HAP-1 (cell line): ENCODE measurements at places on chromosomes 5 and 9.

GRCh38 chr9:89780959-89781358, 176.1 kb downstream of the GADD45G start:
- DNase-seq = no peak

GRCh38 chr5:14308384-14309154, 165.4 kb downstream of the TRIO start:
- no peak for DNase-seq

GRCh38 chr9:32344551-32345182, 39.8 kb upstream of the ACO1 start:
- DNase-seq = no peak

DNA sequence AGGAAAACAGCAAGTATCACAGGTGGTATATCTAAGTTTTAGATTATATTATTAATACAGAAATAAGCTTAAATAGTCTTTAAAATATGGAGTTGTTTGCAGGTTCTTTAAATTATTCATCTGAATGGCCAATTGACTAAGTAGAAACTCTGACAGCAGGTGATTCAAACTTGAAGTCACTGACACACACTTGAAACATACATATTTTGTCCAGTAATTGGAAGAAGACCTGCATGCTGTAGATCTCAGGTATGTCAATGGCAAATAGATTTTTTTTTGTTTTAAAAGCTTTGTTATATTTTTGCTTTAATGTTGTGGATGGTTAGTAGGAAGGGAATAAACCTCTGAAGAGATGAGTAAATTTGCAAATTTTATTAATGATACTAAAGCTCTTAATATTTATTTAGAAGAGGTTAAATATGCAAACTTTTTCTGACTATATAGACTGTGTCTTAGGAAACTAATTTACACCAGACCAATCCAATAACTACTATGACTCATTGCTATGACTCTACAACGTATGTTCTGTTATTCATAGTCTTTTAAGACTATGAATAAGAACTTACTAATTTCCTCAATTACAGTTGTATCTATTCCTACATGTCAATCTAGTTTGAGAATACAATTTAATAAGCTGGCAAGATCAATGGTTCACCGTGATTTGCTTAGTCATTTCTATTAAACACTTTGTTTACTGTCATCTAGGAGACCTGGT, 53.9 kb upstream of the RORB start:
- no peak for DNase-seq

DNA sequence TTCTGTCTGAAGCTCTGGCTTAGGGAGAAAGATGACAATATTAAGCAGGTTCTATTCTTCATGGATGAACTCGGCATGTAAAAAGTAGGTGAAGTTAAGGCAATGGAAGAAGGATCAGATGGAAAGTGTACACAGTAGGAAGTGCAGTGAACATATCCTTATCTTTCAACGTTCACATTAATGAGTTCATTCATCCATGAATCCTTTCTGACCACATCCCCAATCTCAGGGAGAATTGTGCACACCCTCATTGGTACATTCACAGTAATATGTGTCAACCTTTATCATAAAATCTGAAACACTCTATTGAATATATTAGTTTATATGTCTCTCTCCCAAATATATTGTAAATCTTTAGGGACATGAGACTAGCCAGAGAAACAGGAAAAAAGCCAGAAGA, 5.5 kb downstream of the GIN1 start:
- DNase-seq = no peak

DNA sequence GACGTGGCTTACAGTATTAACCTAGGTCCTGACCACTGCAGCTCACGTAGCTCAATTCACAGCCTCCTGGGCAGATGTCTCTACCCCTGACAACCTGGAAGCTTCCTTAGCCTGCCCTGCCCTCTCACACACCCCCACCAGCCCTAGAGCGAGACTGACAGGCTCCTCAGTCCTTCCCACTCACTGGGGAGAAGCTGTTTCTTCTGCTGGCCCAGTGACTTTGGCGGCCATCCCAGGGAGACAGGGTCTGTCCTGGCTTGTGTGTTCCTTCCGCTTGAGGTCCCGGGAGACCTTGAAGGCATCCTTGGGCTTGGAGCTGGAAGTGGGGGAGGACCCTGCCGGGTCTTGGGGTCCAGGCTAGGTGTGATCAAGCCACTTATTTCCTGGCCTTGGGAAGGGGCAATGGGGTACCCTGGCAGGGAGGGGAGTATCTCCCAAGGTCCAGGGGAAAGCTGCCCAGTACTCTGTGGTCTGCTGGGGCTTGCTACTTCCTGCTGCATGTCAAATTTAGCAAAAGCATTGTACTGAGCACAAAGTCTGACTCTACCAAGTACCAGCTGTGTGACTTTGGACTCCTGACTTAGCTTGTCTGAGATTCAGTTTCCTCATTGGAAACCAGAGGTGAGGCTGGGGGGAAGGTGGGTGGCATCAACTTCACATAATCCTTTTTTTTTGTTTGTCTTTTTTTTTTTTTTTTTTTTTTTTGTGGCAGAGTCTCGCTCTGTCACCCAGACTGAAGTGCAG, 1.9 kb downstream of the MIGA2 start:
- no peak for DNase-seq

- no peak for DNase-seq
Measured at GRCh38 chr9:70832492-70832891, 288.9 kb downstream of the TRPM3 start.

DNA sequence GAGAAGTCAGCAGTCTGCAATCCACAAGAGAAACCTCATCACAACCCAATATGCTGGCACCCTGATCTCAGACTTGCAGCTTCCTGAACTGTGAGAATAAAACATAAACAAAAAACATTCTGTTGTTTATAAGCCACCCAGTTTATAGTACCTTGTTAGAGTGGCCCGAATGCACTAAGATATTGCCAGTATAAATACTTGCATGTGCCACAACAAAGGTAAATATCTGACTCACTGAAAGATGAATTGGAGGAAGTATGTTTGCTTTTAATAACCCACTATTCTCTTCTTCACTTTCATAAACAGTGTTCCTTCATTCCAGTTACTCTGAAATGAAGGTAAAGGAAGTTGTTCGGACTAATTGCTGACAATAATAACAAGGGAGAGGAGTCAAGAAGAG, 1163.4 kb upstream of the CDH6 start:
- no peak for DNase-seq

- DNase-seq = no peak
Measured at GRCh38 chr9:125466411-125466810, 204.8 kb downstream of the GAPVD1 start.

DNA sequence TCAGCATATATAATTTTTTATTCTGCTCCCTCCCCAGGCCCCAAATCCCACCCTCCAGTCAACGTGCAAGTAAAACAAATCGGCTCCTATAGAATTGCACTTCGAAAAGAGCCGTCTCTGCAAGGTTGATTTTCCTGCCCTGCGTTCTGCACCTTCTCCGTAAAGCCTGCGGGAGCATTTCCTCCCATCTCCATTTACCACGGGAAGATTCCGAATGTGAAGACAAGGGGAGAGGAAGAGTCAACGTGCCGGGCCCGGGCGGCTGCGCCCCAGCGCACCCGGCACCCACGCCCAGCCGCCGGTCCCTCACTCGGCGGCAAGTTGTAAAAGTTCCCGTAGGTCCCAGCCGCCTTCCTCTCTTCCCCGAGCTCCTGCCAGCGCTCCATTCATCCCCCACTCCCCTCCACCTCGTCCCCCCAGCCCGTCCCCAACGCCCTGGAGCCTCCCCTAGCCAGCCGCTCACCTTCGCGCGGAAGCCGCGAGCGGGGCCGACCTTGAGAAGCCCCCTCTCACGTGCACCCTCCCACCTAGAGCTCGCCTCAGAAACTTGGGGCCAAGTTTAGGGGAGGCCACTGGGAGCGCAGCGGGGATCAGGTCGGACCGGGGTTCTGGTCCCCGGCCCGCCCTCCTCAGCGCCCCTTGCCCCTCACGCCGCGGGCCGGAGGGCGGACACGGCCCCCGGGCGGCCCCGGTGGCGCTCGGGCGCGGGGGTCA, 431 bp downstream of the BNC2 start:
- DNase-seq = peak; percentile 48

DNA sequence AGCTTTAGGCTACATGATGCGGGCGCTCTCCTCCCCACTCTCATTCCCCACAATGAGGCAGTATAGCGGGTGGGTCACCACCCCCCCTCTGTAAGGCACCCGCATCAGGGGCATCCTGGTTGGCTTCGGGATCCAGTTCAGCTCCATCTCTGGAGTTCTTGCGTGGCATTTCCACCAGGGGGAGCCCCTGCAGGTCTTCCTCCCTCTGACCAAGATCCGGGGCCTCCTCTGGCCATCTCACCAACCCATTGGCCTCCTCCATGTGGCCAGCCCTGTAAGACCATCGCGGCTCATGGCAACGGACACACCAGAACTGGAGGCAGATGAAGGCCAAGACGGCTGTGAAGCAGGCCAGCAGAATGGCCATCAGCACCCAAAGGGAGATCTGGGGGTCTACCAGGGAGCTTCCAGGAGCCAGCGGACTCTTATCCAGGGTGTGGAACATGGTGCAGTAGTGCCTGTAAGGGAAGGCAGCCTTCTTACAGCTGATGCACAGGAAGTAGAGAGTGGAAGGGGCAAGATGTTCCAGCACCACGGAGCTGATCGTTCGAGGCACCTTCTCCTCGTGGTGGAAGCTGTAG, 77.0 kb downstream of the CYFIP2 start:
- DNase-seq = no peak

DNA sequence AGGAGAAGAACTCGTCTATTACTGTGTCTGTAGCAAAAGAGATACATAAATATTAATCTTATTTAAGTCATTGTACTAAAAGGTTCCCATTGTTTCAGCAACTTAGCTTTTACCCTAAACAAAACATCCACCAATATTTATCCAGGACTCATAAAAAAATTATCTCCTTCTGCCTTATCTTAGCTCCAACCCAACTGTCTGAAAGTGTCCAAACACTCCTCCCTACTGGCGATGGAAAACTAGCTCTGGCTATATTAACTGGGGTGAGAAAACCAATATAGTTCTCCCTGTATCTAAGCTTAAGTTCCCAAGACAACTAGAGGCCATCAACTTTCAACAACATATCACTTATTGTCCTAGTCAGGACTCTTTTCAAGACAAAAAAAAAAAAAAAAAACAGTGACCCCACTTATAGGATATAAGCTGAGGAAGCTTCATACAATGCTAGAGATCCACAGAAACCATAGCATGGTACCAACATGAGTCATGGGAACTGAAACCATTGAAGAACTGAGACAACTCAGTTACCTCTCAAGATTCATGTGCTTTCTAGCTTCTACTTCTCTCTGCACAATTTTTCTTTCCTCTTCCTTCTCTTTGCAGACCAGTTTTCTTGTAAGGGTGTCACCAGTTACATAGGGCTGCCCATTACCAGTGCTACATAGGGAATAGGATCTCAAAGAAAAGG, 150.7 kb upstream of the RASA1 start:
- no peak for DNase-seq

GRCh38 chr9:132945186-132946130, 1.0 kb upstream of the TSC1 start:
- DNase-seq = no peak

DNA sequence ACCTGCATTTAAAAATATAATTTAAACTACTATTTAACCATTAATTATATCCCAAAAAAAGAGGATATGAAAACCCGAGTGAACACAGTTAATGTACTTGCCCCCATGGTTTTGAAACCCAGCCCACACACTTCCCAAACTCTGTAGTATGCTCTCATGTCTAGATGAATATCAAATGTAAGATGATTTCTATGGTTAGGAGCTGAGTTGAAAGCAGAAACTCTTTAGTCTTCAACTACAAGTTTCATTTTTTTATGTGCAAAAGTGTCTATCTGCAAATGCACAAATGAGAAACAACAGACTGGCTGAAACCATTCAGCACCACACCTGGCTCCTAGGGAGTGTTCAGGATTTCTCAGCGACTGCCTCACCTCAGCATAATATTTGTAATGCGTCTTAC, 183.3 kb downstream of the SEMA5A start:
- DNase-seq = no peak
